CD4-positive, alpha-beta T cell treated with Interleukin-21 for 1 hour (primary cell): ENCODE measurements at places on chromosomes 1 and 21.
A peak's percentile ranks its signal among the peaks of the same experiment; 100 is the strongest.

DNA sequence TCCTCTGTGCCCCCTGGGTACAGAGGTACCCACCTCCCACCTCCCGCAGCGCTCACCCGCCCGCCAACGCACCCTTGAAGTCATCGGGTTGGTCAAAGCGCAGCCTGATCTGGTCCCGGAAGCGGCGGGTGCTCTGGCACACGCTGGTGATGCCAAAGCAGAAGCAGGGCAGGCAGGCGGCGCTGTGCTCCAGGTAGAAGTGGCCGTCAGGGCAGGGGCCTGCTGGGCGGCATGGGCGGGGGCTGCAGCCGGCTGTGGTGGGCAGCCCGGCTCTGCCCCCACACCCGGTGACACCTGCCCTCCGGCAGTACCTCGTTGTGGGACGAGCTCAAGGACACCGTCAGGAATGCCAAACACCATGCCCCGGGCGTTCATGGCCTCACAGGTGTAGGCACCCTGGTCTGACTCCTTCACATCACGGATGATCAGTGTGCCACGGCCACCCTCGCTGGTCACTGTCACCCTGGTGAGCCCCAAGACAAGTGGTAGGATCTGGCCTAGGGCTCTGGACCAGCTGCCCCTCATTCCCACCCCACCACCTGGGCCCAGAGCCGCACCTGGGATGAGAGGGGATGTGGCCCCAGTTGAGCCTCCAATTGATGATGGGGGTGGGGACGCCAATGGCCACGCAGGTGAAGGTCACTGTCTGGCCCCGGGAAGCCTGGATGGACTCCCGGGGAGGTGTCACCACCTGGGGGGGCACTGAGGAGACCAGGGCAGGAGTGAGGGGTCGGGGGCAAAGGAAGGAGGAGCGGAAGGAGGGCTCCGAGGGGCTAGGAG is 52.5 kb downstream of the HSPG2 start:
- DNase-seq: no peak

- DNase-seq: no peak
Measured at GRCh38 chr1:216997069-216997468, 273.8 kb upstream of the ESRRG start.

DNA sequence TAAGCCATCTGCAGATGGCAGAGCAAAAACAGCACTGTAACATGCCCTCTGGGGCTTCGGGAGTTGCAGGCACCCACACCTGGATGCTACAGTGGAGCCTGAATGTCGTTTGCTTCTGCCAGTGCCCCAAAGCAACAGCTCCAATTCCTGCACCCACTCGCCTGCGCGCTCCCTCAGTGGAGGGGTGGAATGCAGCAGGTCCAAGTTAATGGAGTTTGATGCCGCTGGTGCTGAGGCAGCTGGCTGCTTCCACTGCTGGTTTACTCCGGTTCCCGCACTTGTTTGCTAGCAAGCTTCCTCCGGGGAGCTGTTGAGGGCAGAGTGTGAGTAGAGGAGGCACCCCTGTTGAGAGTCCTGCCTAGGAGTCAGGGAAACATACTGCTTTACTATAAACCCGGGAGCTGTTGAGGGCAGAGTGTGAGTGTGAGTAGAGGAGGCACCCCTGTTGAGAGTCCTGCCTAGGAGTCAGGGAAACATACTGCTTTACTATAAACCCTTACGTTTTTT is 584.0 kb upstream of the TMPRSS15 start:
- DNase-seq: no peak

GRCh38 chr21:17560377-17561025 is 47.7 kb downstream of the CXADR start:
- no peak for DNase-seq

GRCh38 chr1:1548591-1548990 is 8.2 kb upstream of the TMEM240 start:
- DNase-seq: no peak

DNA sequence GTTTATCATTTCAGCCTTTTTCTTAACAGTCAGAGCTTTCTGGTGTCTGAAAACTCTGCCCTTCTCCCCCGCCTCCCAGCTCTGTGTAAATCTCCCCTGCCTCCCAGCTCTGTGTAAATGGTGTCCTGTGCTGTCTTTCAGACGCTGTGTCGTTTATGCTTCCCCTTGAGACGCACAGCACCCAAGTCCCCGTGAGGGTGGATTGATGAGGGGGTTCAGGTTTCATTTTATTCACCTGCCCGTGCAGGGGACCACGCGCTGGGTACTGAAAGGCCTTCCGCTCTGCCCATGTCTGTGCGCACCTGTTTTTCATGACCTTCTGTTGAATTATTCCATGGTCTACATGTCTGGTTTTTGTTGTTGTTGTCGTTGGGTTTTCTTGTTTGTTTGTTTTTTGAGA is 108.2 kb upstream of the COL6A1 start:
- no peak for DNase-seq

- DNase-seq: no peak
Measured at GRCh38 chr1:119462964-119463363, 44.0 kb upstream of the HSD3B1 start.

GRCh38 chr1:245580651-245581050 is 425.9 kb downstream of the KIF26B start:
- no peak for DNase-seq

DNA sequence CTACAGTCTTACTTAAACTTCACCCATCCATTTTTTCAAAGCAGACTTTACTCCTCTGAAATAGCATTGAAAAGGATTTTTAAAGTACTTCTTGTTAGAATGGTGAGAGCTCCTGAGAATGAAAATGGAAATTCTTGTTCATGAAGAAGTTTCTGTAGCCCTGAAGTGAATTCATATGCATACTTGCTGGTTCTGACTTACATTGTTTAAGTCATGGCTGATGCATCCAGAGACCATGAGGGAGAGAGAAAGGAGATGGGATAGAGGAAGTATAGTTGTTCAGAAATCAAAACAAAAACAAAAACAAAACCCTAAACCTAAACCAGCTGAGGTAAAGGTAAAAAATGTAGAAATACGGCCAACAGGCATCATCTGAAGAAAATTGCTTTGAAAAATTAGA is 27.1 kb upstream of the SAMSN1 start:
- DNase-seq: no peak

- DNase-seq: no peak
Measured at GRCh38 chr1:8477166-8477982, 159.5 kb downstream of the SLC45A1 start.

DNA sequence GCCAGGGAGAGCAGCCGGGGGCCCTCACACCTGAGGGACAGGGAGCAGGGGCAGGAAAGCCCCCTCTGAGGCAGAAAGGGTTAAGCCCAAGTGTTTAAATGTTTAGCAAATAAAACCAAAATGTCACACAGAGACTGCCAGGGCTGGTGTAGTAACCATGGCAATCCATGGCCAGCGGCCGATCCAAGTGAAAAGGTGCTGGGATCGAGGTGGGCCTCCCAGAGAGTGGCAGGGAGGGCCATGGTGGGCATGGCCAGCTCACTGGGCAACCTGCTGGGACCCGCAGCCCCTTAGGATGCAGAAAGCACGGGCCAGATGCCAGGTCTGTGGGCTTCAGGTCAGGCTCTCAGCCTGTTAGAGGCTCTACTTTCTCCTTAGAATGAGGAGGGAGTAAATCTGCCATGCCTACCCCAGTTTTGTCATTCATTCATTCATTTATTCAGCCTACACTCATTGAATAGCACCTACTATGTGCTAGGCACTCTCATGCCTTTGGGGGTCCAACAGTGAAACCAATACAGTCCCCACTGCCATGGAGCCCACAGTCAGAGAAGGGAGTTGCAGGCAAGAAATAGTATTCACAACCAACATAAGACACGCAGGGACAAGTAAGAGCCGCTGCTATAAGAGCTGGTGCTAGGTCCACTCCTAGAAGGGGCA is 56.1 kb downstream of the KCNN3 start:
- no peak for DNase-seq

DNA sequence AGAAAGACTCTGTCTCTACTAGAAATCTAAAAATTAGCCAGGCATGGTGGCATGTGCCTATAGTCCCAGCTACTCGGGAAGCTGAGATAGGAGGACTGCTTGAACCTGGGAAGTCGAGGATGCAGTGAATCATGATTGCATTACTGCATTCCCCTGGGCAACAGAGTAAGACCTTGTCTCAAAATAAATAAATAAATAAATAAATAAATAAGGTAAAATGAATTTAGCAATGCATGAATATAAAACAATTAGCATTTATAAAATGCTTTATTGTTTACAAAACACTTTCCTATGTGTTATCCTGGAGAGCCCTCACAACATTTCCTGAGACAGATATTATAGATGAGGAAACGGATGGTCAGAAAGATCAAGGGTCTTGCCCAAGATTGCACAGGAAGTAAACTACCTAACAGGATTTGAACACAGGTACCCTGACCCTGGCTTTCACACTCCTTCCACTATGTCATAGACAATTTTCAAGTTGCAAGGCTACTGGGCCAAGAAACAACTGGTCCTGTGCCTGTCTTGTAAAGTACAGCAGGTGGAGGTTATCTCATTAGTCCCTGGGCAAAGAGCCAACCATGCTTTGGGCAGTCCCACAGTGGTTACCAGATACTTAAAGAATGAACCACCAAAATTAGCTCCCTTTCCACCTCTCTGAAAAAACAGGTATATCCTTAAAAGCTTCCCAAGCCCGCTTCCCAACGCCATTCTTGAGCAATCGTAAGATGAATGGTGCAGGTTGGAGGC is 15.4 kb upstream of the VSIG8 start:
- DNase-seq: no peak

- DNase-seq: no peak
Measured at GRCh38 chr1:172955161-172955815, 95.5 kb downstream of the TNFSF18 start.

GRCh38 chr1:117120774-117121588 is 568 bp downstream of the TRIM45 start:
- no peak for DNase-seq

- no peak for DNase-seq
Measured at GRCh38 chr21:17828223-17828622, 9.1 kb upstream of the C21orf91 start.

GRCh38 chr1:243499711-243500110 is 243.9 kb downstream of the SDCCAG8 start:
- no peak for DNase-seq

DNA sequence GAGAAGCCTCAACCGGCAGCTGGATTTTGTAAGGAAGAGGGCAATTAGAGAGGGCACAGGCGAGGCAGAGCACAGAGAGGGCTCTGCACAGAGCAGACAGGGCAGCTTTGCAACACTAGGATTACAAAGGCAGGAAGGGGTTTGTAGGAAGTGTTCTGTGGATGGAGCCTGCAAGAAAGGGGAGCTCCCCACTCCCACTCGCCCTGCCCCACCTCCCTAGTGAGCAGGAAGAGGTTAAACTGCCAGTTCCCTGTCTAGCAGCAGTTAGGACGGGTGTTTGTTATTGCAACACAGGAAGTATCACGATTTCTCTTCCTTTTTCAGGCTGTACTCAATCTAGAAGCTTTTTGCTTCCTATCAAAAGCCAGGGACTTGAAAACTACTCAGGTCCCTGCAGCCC is 63.3 kb upstream of the LRRC8D start:
- DNase-seq: peak; percentile 54
